ENCODE measurements at places on chromosomes 5 and 9. TPM values are rescaled to one million over a fixed set of nuclear protein-coding genes. Genes with fewer than 3 reads are reported as not detected.

IL4 gene
- 1.5 TPM for total RNA-seq

PITX1 gene
- 0.50 TPM for total RNA-seq

IFNA1 gene
- not detected for total RNA-seq

OTP gene
- not detected for total RNA-seq

ARID3C gene
- total RNA-seq, result 0.16 TPM

SLC6A19 gene
- not detected for total RNA-seq

PCDHB3 gene
- total RNA-seq, result not detected

HTR4 gene
- not detected for total RNA-seq

WWC1 gene
- total RNA-seq, result 0.35 TPM

IFNA13 gene
- not detected for total RNA-seq

ENG gene
- total RNA-seq, result 11.1 TPM

FBXL7 gene
- not detected for total RNA-seq

CNTFR gene
- total RNA-seq, result not detected

TAS2R1 gene
- not detected for total RNA-seq

TAF11L10 gene
- not detected for total RNA-seq

FST gene
- total RNA-seq, result 1.1 TPM

GRCh38 chr9:89544279-89544661, 46.4 kb upstream of the SEMA4D start:
- DNase-seq, result no peak

GRCh38 chr5:13673511-13673910, 271.0 kb downstream of the DNAH5 start:
- no peak for DNase-seq

DNA sequence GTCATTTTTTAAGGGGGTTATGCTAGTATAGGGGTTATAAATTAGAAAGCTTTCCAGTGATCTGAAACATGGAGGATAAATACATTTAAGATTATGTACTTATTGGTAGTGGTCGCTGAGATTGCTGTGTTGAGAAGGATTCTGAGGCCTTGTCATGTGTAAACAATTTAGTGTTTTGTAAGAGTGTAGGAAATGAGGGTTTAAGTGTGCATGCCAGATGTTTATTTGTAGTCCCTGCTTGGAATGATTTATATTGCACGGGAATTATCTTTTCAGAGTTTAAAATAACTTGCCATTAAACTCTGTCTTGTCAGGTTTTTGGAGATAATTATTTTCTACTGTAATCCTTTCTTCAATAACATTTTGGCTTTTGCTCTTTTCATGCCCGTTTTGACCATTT, 19.4 kb downstream of the ZNF618 start:
- DNase-seq, result no peak

GRCh38 chr9:134365791-134366222, 39.6 kb downstream of the RXRA start:
- DNase-seq, result no peak

DNA sequence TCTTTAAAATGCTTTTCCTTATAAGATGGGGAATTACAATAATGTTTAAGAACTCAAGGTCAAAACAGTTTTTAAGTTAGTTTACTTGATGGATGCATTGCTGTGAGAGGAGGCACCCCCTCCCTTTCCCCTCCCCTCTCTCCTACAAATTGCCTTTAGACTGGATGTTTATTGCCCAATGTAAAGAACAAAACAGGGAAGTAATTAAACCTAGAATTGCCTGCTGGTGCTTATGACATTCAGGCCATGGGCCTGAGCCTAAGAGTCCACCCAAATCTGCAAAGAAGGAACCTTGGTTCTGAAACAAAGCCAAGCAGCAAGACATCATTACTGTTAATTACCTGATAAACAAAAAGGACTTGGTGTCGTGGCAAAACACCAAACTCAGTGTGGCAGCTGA, 630.3 kb downstream of the ISL1 start:
- no peak for DNase-seq

GRCh38 chr9:81490605-81491331, 198.6 kb downstream of the TLE1 start:
- DNase-seq, result no peak

DNA sequence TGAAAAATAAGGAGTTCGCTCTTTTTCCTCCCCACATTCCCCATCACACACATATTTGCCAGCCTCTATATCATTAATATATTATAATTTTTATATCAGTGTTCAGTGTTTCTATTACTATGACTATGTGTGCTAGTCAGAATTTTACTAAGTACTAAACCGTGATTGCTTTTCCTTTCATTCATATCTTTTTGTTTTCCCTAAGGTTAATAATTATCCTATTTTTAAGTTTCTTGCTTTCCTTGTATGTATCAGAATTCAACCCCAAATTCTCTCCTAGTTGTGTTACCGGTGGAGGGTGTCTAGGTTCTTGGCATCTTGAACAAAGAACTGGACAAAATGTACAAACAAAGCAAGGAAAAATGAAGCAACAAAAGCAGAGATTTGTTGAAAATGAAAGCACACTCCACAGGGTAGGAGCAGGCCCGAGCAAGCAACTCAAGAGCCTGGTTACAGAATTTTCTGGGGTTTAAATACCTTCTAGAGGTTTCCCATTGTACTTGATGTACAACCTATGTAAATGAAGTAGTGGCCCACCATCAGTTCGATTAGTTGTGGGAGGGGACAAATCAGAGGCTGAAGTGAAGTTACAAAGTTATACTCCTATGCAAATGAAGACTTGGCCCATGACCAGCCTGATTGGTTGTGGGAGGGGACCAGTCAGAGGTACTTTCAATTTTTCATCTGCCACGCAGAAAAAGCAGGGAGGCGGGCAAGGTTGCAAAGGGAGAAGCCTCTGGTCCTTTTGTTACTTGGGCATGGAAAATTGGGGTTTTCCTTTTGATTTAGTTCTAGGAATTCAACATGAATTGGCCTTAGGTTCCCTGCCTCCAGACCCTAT, 43.8 kb downstream of the KIAA1191 start:
- no peak for DNase-seq

DNA sequence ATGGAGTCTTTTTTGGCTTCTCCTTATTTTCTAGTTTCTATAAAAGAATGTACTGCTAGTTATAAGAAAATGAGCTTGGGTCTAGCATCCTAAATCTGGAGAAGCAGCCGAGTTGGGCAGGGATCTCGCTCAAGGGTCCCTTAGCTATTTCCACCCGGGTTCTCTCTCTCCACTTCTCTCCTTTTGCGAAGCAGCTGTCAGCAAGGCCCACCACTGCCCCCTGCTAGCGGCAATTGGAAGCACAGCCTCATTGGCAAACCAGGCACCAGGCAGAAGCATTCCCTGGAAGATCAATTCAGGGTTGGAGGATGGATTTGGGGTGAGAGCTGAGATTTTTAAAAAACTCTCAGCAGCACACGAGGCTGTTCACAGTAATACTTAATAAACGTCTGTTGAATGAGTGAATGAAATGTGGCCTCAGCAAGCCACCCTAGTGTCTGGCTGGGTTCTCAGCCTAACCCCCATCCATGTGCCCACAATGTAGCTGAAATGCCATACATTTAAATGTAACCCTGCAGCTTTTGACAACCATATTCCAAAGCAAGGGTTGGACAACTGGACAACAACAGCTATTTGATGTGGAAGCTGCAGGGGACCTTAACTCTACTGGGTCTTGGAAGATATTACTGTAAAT, 34.6 kb upstream of the TNIP1 start:
- peak; percentile 75 for DNase-seq

- no peak for DNase-seq
These were observed 1.5 kb upstream of the ZFR start for GRCh38 chr5:32445831-32446614.

GRCh38 chr5:178780581-178781498, 50.4 kb upstream of the ZNF354A start:
- no peak for DNase-seq

- no peak for DNase-seq
These were observed 37.4 kb downstream of the CCDC125 start for GRCh38 chr5:69295088-69295754.

DNA sequence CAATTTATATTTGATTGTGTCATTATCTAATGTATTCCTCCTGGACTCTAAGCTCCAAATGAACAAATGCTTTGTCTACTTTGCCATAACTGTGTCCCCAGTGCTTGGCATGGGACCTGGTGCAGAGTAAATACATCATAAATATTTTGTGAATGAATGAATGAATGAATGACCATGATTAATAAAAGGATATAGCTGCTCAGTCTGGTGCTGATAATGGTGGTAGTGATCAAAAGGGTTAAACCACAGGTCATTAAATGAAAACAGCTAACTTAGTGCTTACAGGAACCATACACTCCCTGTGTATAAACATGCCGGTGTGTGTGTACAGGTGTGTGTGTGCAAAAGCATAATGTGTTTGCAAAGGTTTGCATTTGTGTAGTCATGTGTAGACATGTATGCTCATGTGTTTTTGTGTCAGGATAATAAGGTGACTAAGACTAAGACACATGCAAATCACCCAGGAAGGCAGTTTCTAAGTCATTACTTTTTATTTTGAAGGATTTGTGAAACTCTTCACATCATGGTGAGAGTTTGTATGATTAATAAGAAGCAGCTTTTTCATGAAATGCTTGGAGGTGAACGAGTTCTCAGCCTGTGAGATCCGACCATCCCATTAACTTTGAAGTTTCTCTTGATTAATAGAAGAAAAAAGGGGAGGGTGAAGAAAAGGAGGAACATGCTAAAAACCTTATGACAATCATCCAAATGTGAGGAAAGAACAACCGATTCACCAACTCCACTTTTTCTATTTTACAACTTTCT, 24.6 kb downstream of the SPARC start:
- no peak for DNase-seq

DNA sequence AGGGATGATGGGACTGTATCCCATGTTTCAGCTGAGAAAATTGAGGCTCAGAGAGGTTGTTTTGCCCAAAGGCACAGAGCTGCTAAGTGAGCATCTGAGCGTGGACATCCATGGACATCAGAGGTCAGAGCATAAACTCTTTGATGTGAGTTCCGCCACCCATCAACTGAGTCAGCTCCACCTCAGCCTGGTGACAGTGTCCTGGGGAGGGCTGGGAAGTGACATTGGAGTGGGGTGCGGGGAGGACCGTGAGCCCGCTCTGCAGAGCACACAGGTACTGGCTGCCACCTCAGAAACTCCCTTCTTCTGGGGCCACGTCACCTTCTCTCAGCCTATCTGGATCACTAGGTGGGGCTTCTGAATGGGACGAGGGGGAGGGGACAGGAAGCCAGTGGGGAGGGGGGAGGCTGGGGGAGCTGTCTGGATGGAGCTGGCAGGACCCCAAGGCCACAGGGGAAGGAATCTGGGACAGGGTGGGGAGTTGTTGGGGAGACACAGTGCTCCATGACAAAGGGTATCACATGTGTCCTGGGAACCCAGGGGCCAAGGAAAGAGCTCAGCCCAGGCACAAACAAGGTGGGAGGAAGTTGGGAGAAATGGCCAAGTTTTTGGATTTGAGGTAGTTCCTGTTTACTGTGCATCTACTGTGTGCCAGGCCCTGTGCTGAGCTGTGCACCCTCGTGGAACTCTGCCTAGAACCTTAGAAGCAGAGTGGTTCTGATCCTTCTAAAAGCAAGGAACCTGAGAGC, 2.5 kb downstream of the LAMC3 start:
- DNase-seq, result no peak

- DNase-seq, result no peak
These were observed 91.4 kb downstream of the NSUN2 start for GRCh38 chr5:6541256-6542013.

DNA sequence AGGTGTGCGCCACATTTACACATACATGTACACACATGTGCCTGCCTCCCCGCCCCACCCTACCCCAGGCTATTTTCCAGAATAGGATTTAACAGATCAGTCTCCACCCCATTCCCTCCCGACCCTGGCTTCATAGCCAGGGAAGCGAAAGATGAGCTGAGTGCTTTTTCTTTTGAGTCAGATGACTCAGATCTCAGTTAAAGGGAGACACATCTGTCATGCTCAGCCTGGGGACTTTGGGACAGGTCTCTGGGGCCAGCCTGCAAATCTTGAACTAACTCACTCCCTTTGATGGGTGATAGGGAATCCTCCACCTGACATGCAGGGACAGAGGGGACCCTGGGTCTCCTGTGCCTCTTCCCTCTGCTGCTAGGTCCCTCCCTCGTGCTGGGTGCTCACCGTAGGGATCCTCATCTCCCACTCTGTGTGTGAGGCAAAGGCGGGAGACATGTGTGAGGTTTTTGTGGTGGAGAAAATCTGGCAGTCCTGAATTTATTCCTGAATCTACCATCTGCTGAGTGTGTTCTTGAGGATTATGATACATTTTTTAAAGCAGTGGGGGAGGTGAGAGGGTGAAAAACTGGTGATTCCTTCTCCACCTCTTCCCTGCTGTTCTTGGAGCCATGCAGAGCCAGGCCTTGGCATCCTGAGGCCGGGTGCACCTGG, 37.7 kb downstream of the NEUROG1 start:
- DNase-seq, result no peak

- no peak for DNase-seq
These were observed 31.6 kb upstream of the ENHO start for GRCh38 chr9:34554211-34555001.

DNA sequence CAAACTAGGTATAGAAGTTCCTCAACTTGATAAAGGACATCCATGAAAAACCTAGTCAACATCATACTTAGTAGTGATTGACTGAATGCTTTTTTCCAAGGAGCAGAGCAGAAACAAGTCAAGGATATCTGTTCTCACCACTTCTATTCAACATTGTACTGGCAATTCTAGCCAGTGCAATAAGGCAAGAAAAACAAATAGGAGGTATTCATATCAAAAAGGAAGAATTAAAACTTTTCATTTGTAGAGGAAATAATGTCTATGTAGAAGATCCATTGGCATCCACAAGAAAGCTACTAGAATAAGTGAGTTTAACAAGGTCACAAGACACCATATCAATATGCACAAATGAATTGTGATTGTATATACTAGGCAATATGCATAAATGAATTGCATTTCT, 28.2 kb upstream of the ORM1 start:
- no peak for DNase-seq

- DNase-seq, result no peak
These were observed 182.7 kb upstream of the ACTBL2 start for GRCh38 chr5:57665146-57665936.

- DNase-seq, result no peak
These were observed 45.8 kb downstream of the ARHGEF37 start for GRCh38 chr5:149627070-149627469.

- no peak for DNase-seq
These were observed 120.6 kb downstream of the MSX2 start for GRCh38 chr5:174844971-174845370.

DNA sequence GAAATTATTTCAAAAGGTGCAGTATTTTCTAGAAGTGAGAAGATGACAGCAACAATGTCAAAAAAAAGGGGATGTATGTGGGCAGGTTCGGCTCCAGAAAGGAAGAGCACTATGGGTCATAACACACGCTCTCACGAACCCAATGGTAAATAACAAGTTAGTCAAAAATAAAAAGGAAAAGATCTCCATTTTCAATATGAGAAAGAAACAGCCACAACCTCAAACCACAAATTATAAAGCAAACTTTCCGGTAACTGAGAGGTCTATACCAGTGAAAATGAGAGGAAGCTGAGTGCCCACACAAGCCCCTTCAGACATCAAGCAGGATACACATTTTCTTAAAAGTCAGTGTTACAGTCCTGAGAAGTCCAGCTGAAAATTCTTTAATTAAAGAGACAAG, 398.5 kb upstream of the RPS23 start:
- DNase-seq, result peak; percentile 35

- no peak for DNase-seq
These were observed 80.9 kb upstream of the SPOCK1 start for GRCh38 chr5:137580030-137580429.
